ENCODE measurements at places on chromosomes 4 and X. TPM values are rescaled to one million over a fixed set of nuclear protein-coding genes. Genes with fewer than 3 reads are reported as not detected.

The MAGEA2 gene
- not detected for total RNA-seq

The KLB gene
- 0.06 TPM for total RNA-seq

The PACRGL gene
- 15.2 TPM for total RNA-seq

The SFRP2 gene
- not detected for total RNA-seq

The SCRG1 gene
- not detected for total RNA-seq

The ZAR1 gene
- total RNA-seq: not detected

The CRMP1 gene
- 3.4 TPM for total RNA-seq

The TMEM31 gene
- 0.40 TPM for total RNA-seq

The PRKG2 gene
- total RNA-seq: 1.4 TPM

The TMEM144 gene
- total RNA-seq: 2.4 TPM

The KIAA1210 gene
- not detected for total RNA-seq

The HPGD gene
- total RNA-seq: 63.8 TPM

The ZRSR2 gene
- 10.4 TPM for total RNA-seq

The PHOX2B gene
- total RNA-seq: not detected

The TRAM1L1 gene
- 0.66 TPM for total RNA-seq

The LRIT3 gene
- not detected for total RNA-seq

The FAT4 gene
- 2.7 TPM for total RNA-seq

The SLC4A4 gene
- 1.8 TPM for total RNA-seq

The GPRIN3 gene
- 3.4 TPM for total RNA-seq

The XK gene
- 0.34 TPM for total RNA-seq

The PAGE1 gene
- not detected for total RNA-seq

The HS3ST1 gene
- total RNA-seq: 0.71 TPM

The NPY1R gene
- total RNA-seq: not detected
